SK-N-SH treated with all-trans-retinoic acid at 6 μM for 48 hours (cell line): ENCODE measurements at places on chromosomes 1 and 21.

DNA sequence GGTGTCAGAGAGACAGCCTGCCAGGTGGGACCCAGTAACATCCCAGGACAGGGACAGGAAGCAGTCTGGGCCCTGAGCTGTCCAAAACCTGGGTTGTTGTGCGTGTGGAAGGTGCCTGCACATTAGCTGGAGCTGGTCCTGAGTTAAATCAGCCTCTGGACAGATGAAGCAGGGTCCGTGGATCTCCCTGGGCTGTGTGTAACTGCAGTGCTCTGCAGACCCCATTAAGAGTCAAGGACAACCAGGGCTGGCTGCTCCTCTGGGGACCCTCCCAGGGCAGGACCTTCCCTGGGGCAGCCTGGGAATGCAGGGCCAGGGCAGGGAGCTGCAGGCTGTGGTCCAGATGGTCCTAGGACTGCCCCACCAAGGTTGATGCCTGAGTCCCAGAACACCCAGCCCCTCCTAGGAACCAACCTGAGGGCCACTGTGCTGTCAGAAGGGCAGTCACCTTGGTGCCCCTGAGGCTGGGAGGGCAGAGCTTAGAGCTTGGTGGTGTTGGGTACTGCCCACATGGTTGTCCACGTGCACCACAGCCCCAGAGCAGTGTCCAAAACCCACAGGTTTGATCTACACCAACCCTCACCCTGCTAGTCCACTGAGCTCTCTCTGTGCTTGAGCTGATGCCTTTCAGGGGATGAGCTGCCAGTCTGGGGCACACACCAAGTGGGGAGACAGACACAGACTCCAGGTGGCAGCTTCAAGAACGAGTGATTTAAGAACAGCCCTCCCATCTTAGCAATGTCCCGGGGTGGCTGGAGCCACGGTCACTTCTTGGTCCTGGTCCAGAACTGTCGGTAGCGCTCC is 2.9 kb downstream of the MRPL55 start:
- no peak for ATAC-seq

DNA sequence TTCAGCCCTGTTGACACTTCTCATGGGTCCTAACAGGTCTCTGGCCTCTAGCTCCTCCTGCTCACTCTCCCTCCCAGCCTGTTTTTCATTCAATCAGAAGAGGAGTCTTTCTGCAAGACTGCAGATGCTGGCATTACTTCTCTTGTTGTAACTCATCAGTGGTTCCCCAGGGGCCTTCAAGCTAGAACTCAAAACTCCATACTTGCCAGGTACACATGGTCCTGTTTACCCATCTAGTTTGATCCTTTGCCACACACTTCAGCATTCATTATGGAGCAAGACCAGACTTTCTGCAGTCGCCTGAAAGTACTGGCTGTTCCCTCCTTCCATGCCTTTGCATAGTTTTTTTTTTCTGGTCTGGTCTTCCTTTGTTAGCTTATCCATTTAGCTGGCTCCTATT is 47.9 kb downstream of the SERBP1 start:
- ATAC-seq, result no peak

GRCh38 chr1:74684301-74684700 is 10.7 kb upstream of the ERICH3 start:
- no peak for ATAC-seq

DNA sequence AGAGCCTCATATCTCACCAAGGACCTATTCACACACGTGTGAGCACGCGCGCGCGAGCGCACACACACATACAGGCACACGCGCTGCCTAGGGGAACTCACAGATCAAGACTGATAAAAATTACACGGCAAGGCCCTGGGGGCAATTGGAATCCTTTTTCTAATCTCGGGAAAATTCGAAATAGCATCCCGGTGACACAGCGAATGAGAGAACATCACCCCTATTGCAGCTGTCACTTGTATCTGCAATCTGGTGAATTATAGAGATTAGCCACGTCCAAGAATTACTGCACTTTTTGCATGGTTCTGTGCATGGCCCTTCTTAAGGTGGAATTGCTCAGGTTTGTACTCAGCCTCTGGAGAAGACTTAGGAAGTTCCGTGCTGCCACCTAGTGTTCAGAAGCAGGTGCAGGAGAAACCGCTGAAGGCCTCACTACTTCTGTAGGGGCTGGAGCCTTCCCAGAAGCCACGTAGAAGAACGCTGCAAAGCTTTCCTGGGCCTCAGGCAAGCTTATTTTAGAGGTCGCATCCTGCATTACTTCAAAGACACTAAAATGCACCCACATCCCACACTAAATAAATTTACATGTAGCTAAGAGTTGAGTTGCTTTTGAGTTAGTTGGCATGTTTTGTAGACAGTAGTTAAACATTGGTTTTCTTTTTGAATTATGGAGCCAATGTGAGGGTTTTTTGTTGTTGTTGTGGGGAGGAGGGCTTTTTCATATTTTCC is 229.2 kb upstream of the CAMK1G start:
- ATAC-seq, result peak; percentile 90

- no peak for ATAC-seq
Measured at GRCh38 chr1:28266920-28267322, 7.6 kb downstream of the SESN2 start.

GRCh38 chr1:38527373-38527966 is 332.1 kb downstream of the RRAGC start:
- ATAC-seq, result no peak

DNA sequence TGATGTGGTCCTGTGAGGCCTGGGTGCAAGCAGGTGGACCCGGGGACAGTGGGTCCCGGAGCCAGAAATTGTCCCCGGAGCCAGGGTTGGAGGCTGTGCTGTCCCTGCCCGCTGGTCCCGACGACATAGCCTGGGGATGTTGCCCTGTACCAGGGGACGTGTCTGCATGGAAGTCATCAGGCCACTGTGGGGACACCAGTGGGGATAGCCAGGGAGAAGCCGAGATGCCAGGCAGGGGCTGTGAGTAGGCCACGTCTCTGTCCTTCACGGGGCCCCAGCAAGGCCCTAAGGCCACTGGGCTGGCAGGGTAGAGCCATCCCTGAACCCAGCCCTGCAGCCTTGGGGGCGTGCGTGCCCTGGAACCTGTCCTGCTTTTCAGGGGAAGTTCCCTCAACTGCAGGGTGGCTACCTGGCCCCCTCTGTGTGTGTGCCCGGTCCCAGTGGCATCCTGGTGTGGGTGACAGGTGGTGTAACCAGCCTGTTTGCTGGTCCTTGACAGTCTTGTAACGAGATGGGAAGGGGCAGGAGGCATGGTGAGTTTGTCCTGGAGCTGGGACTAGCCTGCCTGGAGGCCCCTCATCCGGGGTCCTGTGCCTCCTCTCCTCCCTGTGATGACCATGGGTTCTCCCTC is 73.2 kb downstream of the OBSCN start:
- ATAC-seq, result no peak

GRCh38 chr1:27218736-27219135 is 15.7 kb upstream of the WDTC1 start:
- no peak for ATAC-seq

DNA sequence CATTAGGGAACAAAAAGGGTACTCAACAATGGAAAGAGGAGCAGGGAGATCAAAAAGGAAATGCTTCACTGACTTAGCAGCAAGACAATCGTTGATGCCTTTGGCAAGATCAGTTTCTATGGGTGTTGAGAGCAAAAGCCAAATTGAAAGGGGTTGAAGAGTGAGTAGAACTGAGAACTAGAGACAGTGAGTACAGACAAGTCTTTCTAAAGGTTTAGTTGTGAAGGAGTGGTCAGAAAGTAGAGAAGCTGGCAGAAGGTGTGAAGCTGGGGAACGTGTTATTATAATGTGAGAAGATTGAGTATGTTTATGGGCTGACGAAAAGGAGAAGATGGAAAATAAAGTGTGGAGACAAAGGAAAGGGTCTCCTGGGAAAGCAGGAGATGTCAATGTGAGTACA is 221.2 kb upstream of the USP25 start:
- no peak for ATAC-seq

DNA sequence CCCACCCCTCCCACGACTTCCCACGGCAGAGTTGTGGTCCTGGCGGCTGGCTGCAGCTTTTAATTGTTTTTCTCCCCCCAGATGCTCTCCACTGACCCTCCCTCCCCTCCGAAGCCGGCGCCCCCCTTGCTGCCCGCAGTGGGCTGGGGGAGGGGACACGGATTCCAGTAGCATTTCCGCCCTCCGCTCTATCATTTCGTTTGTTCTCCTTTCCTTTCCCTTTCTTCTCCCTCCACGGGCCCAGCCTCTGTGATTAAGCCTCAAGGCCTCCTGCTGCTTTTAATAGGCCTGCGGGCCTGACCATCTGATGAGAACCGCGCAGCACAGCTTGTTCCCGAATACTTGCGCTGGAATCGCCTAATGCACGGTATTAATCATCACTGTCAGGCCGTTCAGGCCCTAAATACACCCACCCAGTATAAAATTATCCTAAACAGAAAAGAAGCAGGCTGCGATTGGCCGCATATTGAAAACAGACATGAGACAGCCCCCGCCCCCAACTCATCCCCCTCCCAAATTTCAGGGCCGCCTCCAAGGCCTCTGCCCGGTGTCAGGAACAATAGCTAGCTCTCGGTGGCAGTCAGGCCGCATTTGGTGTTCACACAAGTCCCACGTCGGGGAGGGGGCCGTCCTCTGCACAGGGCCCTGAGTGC is 102.0 kb upstream of the ARHGEF16 start:
- ATAC-seq, result no peak

- ATAC-seq, result no peak
Measured at GRCh38 chr1:243563732-243564131, 286.3 kb downstream of the AKT3 start.
